ENCODE measurements at places on chromosomes 7 and 10.

DNA sequence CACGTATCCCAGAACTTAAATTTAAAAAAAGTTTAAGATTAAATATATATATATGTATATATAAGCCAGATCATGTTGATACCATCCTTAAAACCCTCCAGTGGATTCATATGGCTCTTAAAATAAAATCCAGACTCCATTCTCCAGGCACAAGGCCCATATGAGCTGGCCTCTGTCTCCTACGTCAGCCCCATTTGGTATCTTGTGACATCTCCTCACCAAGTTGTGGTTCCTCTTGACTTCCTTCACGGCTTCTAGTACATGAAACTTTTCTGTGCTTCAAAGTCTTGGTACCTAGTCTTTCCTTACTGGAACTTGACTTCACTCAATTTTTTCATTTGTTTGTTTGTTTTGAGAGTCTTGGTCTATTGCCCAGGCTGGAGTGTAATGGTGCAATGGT, 61.3 kb downstream of the PRLHR start:
- no peak for DNase-seq

- DNase-seq = no peak
Measured at GRCh38 chr7:131480384-131481315, 75.8 kb downstream of the PODXL start.

- DNase-seq = no peak
Measured at GRCh38 chr7:16739863-16740622, 13.5 kb upstream of the TSPAN13 start.

- DNase-seq = no peak
Measured at GRCh38 chr7:103343758-103344452, 662 bp downstream of the DNAJC2 start.

DNA sequence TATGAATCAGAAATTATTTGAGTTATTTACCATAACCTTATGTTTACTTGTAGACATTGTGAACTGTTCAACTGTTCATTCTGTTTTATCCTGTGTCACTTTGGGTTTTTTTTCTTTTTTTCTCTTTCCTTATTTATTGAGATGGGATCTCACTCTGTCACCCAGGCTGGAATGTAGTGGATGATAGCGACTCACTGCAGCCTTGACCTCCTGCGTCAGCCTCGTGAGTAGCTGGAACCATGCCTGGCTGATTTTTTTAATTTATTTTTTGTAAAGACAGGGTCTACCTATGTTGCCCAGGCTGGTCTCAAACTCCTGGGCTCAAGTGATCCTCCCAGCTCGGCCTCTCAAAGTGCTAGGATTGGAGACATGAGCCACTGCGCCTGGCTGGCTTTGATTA, 97.1 kb downstream of the CSTF2T start:
- DNase-seq = no peak

Measured in esophagus squamous epithelium (tissue), 5 donors.